ENCODE measurements at places on chromosomes 13 and 19. TPM values are rescaled to one million over a fixed set of nuclear protein-coding genes. Genes with fewer than 3 reads are reported as not detected.

- DNase-seq: no peak
Measured at GRCh38 chr13:71621174-71622124, 245.6 kb downstream of the DACH1 start.

- DNase-seq: no peak
Measured at GRCh38 chr19:326871-327270, 17.7 kb downstream of the MIER2 start.

DNA sequence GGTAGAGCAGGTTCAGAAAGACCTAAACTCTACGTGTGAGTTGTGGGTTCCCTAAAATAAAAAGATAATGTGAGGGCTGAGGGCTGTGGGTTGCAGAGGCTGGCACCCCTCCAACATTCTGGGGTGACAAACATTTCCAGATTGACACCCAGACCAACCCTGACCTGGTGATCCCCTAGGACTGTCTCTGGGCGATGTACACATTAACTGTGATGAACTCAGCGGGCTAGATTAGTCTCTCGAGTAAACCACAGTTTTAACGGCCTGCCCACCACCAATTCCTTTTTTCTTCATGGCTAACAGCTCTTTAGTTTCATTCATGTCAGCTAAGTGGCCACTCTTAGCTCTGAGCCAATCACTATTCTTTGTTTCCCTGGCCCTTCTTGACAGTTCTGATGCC lies 24.8 kb downstream of the SIAH3 start:
- no peak for DNase-seq

DNA sequence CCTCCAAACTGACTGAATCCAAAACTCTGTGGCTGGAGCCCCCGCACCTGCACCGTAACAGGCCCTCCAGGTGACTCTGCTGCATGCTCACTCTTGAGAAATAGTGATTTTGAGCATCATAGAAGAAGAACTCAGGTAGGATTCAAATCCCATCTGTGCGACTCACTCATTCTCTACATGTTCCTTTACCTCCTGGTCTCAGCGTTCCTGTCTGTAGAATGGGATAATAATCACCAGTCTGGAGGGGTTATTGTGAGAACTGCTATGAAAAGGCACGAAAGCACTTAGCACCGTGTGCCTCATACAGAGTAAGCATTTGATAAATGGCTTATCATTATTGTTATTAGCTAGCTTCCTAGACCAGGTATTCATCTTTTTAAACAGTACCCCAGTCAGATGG lies 36.5 kb upstream of the NPAS1 start:
- DNase-seq: no peak

DNA sequence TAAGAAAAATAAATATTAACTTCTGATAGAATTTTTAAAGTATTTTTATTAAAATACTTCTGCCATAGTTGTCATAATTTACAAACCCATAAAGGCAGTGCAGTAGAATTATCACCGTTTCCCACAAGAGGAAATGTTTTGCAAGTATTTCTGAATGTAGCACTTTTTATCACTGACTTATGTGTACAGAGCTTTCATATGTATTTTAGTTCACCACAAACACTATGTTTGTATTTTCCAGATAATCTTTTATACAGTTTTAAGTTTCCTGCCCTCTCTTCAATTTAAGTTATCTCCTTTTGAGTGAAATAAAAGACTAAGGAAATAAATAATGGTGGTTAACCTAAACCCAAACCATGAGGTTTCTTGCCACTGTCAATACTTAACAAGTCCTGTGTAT lies 24.2 kb downstream of the MIPEP start:
- DNase-seq: no peak

Gene FUT1
- total RNA-seq: 0.12 TPM

DNA sequence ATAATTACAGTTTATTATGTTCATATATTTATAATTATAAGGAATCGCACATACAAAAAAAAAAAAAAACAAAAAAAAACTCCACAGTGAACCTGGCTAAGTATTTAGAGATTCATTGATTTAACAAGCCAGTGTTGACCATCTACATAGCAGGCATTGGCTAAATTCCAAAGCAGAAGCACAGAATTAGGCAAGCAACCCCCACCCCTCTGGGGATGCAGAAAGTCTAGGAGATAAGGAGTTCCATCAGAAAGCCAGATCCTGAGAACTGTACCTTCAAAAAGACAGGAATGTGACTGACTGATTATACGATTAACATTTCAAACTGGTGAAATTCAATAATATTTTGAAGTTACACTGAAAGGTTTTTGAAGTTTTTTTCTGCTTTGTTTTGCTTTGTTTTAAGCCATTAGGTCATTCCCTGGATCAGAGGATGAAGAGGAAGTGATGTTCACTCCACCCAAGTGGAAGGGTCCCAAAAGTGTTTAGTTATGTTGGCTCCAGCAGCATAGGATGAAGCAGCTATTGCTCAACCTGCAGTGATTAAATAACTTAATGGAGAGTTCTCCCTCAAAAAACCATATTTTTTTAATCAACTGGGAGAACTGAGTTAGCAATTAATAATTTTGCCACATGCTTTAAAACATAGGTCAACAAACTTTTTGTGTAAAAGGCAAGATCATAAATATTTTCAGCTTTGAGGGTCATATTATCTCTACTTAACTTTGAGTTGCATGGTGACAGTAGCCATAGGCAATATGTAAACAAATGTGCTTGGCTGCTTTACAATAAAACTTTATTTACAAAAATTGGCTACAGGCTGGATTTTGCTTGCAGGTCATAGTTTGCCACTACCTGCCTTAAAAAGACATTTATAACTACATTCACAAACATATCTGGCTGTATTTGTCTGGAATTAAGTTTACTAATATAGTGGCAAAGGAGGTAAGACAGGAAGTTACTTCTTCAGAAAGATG lies 49.6 kb downstream of the DOCK9 start:
- no peak for DNase-seq

DNA sequence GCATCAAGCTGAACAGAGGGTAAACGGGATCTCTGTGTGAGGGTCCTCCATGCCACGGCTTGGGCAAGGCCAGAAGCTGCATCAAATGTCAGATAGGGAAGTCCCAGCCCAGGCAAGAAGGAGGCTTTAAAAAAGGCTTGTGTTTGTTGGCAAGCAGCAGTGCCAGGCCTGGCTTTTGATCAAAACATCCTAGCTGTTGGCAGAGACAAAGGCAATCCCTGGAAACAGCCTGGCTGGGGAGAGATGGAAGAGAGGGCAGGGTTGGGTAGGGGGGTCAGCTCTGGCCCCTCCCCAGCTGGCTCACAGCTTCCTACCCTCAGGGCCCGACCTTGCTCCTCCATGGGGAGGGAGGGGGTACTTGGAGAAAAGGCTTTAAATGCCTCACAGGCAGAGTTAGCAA lies 61.8 kb upstream of the KCTD15 start:
- DNase-seq: no peak

- DNase-seq: no peak
Measured at GRCh38 chr19:8494158-8494557, 8.3 kb downstream of the PRAM1 start.

DNA sequence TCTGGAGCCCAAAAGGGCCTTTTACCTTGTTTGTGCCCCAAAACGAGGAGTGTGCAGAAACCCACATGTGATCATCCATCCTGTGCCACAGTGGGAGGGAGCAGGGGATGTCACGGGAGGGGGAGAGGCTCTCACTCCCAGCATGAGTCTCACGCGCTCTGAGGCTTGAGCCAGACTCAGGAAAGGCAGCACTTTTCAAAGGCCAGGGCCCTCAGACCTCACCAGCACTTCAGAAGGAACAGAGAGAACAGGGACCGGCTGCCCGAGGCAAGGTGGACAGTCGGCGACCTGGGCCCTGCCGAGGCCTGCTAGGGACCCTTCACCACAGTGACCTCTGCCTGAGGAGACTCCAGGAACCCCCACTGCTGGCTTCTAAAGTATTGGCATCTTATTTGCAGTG lies 71.7 kb upstream of the WASF3 start:
- DNase-seq: no peak

DNA sequence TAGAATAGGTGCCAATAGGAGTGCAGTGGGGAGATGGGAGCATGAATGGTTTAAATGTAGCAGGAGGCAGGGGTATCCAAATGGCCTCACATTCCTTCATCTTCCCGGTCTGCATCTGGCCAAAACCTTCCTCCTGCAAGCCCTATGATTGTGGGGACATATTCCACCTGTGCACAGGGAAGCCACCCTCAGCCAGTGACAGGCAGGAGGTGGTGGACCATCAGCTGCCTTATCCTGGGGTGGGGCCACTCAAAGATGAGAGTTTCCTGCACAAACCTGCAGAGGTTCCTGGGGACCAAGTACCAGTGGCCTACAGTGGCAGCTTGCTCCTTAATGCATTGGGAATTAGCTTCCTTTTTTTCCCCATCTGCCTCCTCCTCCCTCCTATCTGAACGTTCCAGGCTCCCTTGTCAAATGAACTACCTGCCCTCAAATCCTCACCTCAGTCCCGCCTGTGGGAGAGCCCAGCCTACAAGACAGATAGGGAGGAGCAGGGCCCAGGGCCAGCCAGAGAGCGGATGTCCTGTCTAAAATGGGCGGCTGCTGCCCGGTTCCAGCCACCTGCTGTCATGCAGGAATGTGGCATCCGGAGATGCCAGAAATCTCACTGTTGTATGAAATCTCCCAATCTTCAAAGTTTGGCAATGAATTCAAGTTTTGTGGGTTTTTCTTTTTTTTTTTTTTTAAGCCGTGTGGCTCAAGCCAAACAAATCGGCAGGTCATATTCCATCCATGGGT lies 85.0 kb downstream of the TSHZ3 start:
- DNase-seq: no peak

- DNase-seq: no peak
Measured at GRCh38 chr19:4620675-4621074, 18.6 kb upstream of the TNFAIP8L1 start.

Gene PDCD5
- total RNA-seq: 264 TPM

Gene FBN3
- not detected for total RNA-seq

- DNase-seq: no peak
Measured at GRCh38 chr19:3145909-3146676, 10.3 kb downstream of the GNA15 start.

- DNase-seq: no peak
Measured at GRCh38 chr19:7000816-7001215, 20.4 kb downstream of the MBD3L2B start.

Gene GPR183
- 4.3 TPM for total RNA-seq

DNA sequence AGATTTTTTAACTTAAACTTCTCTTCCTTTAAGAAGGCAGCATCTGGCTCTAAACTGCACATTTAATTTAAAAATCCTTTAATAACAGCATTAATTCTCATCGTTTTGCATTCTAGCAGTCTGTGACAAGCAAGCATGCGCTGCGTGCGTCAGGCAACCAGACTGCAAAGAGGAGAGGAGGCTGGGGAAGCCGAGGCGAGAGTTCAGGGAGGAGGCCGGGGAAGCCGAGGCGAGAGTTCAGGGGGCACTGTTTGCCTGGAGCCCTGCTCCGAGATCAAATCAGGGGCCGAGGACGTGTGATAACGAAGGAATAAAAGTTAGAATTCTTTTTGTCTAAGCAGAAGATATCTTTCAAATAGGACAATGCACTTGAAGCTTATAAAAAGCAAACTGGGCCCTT lies 435.7 kb downstream of the EFNB2 start:
- no peak for DNase-seq

- DNase-seq: no peak
Measured at GRCh38 chr19:10548746-10549276, 5.1 kb downstream of the ATG4D start.

Gene SHISA7
- total RNA-seq: not detected

- DNase-seq: no peak
Measured at GRCh38 chr19:30364866-30365800, 7.1 kb upstream of the ZNF536 start.

DNA sequence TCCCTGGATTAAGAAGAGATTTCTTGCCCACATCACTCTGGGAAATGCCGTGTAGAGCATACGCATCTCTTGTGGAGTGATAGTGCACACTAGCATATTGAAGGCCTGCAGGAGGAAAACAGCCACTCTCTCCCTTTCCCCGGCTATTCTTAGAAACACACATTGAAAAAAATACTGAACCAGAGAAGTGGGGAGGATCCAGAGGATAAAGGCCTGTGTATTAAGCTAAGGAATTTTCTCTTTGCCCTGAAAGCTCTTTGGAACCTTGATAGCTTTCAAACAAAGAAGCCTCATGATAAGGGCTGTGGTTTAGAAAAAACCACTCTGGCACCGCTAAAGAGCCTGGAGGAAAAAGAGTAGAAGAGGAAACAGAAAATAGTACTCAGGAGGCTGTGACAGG lies 386.1 kb upstream of the NBEA start:
- DNase-seq: no peak

DNA sequence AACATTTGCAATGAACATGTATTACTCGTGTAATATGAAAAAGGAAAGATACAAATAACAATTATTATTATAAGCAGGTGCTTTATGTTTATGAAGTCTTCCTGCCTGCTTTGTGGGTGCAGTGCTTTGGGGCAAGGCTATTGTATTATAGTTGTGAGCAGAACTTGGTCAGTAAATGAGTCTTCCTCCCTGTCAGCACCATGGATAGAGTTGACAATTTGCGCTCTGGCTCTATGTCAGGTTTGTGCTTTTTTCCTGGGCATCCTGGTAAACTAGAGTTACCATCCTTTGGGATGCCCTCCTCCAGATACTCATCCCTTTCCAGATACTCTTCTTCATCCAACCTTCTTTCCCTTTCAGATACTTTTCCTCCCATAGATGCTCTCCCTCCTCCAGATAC lies 19.6 kb downstream of the ERICH6B start:
- no peak for DNase-seq

- DNase-seq: no peak
Measured at GRCh38 chr13:71350886-71351285, 516.1 kb downstream of the DACH1 start.

DNA sequence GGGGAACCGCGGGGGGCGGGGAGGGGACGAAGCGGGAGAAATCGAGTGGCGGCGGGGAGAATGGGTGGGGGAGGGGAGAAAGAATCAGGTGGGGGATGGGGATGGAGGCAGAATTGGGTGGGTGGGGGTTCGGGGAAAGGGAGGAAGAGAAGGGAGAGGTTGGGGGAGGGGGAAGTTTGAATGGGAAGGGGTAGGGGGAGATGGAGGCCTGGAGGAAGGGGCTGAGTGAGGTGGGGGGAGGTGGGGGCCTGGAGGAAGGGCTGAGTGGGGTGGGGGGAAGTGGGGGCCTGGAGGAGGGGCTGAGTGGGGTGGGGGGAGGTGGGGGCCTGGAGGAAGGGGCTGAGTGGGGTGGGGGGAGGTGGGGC lies 403 bp upstream of the ADAMTS10 start:
- DNase-seq: no peak

DNA sequence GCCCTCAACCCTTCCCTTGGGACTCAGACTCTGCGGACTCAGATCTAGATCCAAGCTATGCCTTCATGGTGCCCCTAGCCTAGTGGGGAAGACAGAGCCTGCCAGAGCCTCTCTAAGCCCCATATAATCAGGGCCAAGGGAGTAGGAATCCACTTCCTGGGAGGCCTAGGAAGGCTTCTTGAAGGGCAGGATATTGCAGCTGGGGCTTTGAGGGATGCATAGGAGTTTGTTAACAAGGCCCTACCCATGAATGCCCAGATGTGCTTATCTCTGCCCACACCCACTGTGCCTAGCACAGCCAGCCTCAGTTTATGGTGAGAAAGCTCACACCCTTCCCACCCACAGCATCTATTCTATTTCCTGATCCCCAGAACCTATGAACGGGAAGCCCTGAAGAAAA lies 11.3 kb downstream of the APBA3 start:
- DNase-seq: no peak
